ENCODE measurements at places on chromosomes 4 and X.

- DNase-seq: no peak
Measured at GRCh38 chr4:89164400-89164799, 53.1 kb downstream of the TIGD2 start.

DNA sequence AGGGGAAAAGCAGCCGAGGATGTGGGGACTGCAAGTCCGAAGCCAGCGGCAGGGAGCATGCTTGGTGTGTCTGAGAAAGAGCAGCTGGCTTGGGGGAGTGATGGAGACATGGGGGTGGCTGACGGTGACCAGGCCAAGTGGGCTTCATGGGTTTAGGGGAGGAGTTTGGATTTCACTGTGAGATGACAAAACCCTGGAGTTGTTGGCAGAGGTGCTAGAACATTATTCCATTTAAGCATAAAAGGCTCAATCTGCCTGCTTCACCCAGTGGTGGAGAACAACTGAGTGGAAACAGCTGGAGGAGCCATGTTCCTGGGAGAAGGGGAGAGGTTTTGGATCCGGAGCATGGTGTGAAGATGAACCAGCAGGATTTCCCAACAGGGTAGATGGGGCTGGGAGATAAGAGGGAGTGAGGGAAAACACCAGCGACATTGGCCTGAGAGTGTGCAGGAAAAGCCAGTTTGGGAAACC lies 318.0 kb upstream of the TAPT1 start:
- no peak for DNase-seq

- no peak for DNase-seq
Measured at GRCh38 chrX:113741744-113742143, 842.1 kb upstream of the HTR2C start.

DNA sequence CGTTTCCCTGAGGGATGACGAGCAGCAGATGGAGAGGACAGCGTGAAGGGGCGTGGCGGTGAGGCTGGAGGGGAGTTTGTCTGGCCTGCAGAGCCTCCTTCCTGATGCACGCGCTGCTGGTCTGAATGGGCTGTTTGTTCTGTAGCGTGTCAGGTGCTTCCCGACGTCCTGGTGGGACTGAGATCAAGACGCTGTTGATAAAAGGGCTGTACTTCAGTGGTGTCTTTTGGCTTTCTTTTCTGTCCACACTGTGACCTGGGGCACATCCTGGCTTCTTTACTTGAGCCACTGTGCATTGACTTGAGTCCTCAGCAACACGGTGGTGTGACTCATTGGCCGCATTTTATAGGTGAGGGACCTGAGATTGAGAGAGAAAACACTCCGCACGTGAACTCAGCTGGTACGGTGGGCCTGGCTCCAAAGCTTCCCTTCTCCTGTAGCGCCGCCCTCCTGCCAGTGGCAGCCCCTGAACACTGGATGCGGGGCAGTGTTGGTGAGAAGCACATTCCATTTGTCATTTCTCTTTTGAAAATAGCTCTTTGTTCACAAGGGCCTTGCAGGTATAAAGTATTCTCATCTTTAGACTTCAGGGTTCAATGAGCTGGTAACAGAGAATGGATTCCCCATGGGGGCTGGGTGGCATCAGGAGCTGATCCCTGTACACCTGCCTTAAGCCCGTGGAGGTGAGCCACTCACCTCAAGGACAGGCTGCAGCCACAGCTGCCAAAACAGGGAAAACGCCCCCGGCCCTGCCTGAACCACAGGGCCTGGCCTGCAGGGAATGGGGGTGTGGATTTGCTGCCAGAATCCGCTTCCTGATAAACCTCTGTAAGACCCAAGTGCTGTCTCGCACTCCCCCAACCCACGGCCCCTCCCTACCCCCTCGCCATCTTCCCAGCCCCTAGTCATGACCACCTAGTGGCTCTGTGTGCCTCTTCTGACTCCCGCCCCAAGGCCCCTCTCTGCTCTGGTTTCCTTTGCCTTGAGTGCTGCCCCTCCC lies 29.2 kb downstream of the NSG1 start:
- DNase-seq: no peak

DNA sequence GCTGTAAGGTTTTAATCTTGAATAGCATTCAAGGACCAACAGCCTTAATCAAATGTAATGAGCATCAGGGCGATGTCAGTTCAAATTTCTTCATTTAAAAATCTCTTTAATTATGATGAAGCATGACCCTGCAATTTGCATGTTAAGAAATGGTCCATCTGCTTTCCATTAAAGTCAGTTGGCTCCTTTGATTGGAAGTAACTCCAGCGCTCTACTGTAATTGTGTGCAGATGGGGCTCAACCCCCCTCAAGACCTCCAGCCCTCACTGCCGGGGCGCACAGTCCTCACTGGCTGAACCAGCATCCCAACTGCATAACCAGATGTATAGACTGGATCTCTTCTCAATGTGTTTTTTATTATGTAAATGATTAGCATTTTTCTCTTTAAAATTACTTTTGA lies 126.9 kb downstream of the VCX3B start:
- no peak for DNase-seq

DNA sequence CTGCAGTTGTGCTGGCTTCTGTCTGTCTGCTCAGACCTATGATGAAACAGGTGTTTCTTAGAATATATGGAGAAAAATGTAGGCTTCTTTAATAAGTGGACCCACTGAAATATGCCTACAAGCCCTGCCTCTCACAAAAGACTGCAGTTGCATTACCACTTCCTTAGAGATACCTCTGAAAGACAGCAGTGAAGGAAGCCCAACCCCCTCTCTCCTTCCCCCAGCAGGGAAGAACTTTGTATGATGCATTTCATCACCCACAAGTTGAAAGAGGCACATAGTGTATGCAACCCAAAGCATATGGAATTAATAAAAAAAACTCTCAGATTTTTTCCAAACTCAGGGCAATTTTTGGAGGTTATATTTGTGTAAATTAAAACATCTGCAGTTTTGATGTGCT lies 916.7 kb downstream of the TECRL start:
- DNase-seq: no peak

GRCh38 chr4:17058916-17059741 lies 160.7 kb upstream of the LDB2 start:
- DNase-seq: no peak

GRCh38 chrX:131762802-131763234 lies 218.9 kb downstream of the OR13H1 start:
- peak; percentile 23 for DNase-seq

- no peak for DNase-seq
Measured at GRCh38 chr4:102554482-102554881, 53.3 kb downstream of the NFKB1 start.

DNA sequence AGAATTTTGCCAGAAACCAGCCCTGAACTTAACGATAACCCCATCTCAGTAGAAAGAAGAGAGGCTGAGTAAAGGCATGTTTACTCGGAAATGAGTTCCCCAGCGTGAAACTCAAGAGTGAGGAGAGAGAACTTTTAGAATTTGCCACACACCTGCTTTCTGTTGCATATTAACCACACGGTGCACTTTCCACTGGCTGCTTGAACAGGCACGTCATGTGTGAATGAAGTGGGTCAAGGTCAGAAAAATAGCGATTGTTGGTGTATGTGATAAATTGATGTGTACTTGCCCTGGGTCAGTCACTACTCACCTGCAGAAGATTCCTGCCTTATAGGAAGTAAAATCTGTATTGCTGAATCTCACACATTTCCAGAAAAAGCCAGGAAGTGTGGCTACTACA lies 395.7 kb downstream of the TRIML1 start:
- no peak for DNase-seq

GRCh38 chr4:84482564-84483563 lies 16.2 kb downstream of the NKX6-1 start:
- no peak for DNase-seq

GRCh38 chr4:52164116-52164515 lies 113.0 kb downstream of the SPATA18 start:
- no peak for DNase-seq

DNA sequence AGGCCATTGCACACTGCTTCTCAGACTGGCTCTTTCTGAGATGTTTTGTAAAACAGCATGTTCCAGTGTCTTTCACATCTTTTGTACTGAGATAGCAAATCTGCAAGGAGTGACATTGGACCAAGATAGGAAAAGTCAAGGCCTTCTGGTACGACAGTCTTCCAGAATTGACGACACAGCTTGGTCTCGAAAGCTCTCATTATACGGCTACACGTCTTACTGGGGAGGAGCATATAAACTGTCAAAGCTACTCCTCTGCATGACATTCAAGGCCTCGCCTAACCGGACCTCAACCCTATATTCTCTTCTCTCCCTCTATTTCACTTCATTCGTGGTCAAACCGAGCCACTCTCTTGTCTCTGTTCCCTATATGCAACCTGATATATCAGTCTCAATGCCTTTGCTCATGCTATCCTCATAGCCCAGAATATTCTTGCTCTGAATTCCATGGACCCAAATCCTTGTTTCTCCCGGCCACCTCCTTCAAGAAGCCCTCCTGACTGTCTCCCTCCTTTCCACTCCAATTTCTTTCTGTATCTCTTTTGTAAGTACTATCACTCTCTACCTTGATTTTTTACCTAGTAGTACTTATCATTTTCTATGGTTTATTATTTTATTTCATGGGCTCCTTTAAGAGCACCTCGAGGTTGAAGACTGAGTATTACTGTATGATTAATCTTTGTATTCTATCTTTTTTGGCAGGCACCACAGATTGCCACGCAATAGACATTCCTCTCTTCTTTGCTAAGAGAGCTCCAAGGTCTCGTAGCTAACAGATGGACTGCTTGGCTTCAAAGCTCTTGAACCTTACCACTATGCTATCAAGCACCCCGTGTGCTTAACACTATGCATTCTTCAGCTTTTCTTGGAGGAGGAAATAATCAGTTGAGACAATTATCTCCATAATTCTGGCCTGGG lies 35.1 kb downstream of the RBM47 start:
- DNase-seq: no peak

- no peak for DNase-seq
Measured at GRCh38 chrX:46381630-46382029, 163.6 kb downstream of the ZNF674 start.

DNA sequence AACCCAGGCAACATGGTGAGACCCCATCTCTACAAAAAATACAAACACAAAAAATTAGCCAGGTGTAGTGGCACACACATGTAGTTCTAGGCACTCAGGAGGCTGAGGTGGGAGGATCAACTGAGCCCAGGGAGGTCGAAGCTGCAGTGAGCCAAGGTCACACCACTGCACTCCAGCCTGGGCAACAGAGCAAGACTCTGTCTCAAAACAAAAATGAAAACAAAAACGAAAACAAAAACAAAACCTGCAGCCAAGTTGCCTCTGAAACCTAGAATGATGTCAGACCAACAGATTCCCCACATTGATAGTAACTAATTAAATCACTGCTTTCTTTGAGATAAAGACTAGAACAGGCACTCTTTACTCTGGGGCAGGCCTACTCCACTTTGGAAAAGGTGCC lies 104.5 kb downstream of the AMELX start:
- peak; percentile 5 for DNase-seq

GRCh38 chr4:119314356-119314755 lies 7.6 kb downstream of the FABP2 start:
- peak; percentile 12 for DNase-seq

DNA sequence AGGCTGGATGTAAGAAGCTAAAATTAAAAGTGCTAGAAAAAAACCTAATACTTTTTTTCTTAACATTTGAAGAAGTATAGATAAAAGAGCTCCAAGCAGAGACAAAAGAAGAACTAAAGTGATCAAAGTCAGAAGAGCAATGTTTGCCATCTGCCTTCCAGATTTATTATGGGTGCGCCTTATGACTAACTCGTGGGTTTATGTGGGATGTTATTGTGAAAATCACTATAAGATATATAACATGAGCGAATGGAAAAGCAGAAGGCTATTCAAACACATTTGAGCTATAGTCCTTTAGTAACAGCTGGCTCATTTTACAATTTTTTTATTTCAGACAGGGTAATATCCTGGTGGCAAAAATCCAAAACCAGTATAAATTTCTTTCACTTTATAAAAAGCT lies 1040.7 kb downstream of the RAPGEF2 start:
- no peak for DNase-seq

DNA sequence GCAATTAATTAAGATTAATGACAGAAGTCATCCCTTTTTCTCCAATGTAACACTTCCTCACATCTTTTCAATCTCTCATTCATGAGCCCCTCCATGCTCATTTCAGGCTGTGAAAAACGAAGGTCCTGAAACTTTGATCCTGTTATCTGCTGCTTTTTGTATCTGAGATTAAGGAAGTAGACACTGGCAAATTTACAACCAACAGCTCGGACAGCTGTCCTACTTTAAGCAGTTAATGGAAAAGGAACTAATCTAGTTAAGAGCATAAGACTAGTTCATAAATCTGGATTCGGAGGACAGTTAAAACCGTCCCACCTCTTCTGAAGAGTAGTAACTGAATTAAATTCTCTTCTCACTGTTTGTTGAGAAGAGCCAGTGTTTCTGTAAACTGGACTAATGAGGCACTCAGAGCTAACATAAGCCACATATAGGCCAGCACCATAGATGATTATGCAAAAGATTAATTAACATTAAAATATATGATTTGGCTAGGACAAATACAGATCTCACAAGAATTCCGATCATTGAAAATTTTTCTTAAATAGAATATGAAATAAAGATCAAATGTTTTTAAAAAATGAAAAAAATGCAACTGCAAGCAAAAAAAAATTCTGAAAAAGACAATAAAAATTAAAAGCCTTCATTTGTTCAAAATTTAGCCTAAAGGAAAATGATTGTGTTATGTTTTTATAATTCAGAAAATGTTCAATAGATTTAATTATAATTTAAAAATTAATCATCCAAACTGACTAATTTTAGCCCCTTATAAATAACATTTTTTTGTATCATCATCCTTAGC lies 114.4 kb downstream of the ANTXR2 start:
- DNase-seq: no peak

DNA sequence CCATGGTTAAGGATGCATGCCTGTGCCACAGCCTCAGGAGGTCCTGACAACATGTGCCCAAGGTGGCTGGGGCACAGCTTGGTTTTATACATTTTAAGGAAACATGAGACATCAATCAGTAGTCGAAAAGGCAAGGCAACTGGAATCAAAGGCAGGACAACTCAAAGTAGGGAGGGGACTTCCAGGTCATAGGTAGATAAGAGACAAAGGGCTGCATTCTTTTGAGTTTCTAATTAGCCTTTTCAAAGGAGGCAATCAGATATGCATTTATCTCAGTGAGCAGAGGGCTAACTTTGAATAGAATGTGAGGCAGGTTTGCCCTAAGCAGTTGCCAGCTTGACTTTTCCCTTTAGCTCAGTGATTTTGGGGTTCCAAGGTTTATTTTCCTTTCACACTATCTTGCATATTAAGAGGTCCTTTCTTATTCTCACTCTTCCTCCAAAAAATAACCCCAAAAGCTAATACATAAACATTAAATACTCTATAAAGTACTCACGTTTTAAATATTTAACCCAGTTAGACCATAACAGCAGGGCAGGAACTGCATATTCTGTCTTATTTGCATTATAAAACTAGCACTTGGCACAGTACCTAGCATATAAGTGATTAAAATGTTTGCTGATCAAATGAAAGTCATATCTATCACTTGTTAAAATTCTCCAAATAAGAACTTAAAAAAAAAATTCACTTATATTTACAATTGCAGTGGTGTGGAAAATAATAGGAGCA lies 36.3 kb upstream of the UGT8 start:
- DNase-seq: no peak

DNA sequence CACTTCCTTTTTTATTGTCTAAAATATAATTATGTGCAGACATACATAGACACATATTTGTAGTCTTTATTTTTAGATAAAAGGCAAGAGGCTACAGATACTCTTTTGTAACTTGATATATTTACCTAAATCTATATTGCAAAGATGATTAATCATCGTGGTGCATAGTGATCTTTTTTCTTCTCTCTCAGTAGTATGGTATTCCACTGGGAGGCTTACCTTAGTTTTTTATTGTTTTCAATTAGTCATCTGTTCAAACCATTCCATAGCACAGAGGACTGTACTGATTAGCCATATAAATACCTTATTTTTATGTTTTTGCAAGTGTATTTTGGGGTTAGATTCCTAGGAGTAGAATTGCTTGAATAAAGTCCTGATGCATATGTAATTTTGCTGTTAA lies 619.7 kb downstream of the GRXCR1 start:
- no peak for DNase-seq

All from GM10248 (cell line).